ENCODE measurements at places on chromosomes 13 and 19.

DNA sequence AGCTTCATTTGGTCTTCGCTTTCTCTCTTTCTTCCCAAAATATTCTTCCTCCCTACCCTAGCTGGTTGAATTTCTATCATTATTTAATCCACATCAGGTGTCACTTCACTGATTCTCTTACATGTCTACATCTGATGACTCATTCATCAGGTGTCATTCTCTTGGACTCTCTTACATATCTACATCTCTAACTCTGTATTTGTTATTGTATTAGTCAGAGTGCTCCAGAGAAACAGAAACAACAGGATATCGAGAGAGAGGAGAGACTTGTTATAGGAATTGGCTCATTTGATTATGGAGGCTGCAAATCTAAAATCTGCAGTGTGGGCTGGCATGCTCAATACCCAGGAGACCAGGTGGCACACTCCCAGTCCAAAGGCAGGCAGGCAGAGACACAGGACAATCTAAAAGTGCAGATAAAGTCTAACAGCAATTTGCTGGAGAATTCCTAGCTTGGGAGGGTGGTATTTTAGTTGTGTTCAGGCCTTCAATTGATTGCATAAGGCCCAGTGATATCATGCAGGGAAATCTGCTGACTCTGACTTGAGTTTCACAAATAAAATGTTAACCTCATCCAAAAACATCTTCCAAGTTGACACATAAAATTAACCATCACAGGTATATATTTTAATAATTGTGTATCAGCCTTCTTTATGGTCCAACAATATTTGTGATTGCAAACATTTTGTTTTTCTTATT is 541.4 kb upstream of the SLITRK5 start:
- no peak for DNase-seq

DNA sequence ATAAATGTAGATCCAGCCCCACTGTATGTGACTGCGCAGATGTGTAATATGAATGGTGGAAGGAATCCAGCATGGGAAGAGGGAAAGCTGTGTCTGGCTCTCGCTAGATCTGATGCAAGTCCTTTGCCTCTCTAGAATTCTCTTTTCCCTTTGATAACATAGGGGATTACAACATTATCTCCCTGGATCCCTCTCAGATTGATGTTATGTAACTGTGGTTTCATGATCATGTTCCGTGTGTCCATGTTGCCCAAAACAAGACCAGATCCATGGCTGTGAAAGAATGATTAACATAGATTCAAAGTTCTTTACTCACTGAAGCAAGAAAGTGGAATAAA is 184.0 kb upstream of the UBL3 start:
- DNase-seq: no peak

DNA sequence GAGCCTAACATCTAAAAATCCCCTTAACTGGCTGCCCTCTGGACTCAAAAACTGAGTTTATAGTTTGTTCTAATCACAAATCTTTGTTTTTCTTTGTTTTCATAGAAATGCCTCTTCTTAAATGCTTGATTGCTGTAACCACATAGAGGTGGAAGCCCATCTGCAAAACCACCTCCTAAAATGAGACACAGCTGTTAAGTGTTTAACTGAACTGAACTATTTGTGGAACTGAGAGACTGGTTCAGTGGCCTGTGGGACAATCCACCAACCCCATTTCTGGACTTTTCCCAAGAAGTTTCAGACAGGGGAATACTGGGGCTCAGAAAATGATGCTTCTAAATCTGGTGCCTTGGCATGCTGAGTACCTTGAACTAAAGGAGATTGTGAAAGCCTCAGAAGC is 50.9 kb upstream of the TM9SF2 start:
- DNase-seq: no peak

- DNase-seq: no peak
These were observed 2.9 kb upstream of the IRS2 start for GRCh38 chr13:109789262-109789661.

DNA sequence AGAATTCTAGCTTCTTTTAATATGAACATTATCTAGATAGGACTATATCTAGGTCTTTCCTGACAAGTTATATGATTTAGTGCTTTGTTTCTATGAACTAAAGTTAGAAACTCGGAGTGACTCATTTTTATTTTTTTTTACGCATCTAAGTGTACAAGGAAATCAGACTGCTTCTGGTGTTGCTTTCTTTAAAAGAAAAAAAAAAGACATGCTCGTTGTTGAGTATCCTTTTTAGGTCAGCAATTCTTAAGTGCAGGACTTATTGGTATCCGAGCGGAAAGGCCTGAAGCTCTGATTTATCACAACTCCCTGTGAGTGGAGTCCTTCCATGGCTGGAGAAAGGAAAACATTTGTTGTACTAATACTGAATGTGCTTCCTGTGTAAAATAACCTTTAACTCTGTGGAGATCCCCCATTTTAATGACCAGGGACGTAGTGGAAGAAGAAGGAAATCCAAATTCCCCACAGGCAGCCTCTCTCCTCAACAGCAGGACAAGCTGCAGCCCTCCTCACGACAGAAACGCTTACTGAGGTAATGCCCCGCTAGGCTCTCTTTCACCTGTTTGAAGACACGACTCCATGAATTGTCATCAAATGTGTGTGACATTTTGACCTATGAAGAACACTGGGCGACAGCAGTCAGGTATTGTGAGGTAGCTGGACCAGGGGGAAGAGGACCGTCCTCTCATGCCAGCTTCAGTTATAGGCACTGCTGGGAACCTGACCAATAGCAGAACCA is 17.9 kb upstream of the POMP start:
- DNase-seq: no peak

GRCh38 chr13:26988059-26988769 is 183.4 kb downstream of the USP12 start:
- no peak for DNase-seq

GRCh38 chr13:51283371-51283770 is 56.1 kb upstream of the SERPINE3 start:
- DNase-seq: no peak

DNA sequence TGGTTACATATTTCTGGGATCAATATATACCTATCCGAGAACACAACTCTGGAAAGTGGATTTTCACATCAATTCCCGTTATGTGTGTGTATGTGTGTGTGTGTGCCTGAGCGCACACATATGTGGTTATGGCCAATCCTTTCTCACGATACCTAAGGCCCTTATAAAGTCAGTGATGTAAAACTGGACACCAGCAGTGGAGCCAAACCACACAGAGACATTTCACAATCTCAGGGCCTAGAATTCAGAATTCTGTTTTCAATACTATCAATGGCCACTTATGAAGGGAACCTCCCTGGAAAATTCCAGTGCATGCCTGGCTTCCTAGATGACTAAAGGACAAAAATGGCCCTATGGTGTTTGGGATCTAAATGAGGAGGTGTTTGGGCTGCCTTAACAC is 187.3 kb upstream of the UBL3 start:
- no peak for DNase-seq

GRCh38 chr19:6219147-6219525 is 60.6 kb downstream of the MLLT1 start:
- DNase-seq: no peak

DNA sequence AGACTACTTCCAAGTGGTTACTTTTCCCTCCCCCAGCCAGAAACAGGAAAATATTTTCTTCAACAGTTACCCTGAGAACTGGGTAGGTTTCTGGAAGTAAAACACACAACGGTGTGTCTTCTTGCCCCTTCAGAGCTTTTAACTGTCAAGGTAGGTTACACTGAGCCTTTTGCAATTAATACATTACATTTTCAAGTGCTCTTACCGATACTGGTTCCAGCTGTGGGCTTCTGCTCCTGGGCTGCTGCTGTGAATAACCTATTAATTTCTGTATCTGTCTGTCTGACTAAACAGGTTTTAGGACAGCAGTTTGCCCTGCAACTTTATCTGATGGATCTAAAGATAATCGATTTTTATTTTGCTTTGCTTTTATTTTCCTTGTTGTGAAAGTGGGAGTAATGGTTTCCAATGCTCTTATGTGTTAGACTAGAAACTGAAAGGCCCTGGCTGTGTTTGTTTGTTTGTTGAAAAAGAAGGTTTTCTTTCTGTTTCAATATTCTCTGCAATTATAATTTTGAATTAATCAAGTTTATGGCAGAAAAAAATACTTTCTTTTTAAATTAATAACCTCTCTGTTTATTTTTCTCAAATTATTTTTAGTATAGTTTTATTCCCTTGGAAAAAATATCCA is 196.7 kb upstream of the SLITRK6 start:
- DNase-seq: no peak

DNA sequence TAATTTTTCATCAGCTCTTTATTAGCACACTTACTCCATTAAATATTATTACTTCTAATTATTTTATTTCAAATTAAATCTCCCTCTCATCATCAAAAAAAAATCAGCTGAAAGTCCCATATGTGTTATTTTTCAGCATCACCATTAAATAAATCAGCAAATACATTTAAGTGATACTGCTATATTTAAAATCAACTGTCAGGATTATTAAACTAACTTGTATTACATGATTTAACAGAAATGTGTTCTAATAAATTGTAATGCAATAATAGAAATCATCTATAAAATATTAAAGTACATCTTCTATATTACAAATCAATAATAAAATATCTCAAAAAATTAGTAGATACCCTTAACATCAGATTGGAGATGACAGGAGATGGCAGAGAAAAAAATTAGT is 538.6 kb upstream of the MIR17HG start:
- DNase-seq: no peak

- DNase-seq: no peak
These were observed 13.3 kb upstream of the ZNF726 start for GRCh38 chr19:23901360-23901759.

GRCh38 chr13:37442996-37443395 is 155.6 kb downstream of the POSTN start:
- DNase-seq: no peak

- no peak for DNase-seq
These were observed 5.9 kb downstream of the ANGPTL6 start for GRCh38 chr19:10096615-10096963.

All from spinal cord (tissue), 10 donors.